Right atrium auricular region (tissue), 2 donors: ENCODE measurements at places on chromosomes 6 and 20.

DNA sequence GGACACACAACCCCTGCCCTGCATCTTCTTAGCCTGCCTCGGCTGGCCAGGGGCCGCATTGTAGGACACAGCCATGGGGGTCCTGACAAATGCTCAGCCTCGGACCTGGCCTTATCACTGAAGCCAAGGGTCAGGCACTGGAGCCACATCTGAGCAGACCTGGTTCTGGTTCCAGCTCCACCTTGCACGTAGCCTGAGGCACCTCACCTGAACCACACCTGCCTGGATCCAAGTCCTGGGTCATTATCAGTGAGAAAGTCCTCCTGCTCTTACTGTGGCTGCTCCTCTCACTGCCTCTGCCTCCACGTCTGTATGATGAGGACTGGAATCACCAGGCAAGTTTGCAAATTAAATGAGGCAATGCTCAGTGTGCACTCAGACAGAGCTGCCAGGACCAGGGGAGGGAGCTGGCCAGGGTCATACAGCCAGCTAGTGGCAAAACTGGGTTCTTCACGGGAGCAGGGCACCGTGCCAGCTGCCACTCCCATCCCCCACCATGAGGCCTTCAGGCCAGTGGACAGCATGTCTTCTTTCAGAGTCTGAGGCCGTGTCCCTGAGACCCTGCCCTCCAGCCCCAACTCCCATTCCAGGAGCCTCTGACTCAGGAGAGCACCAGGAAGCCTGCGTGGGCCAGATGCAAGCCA lies 40.2 kb downstream of the MRPL14 start:
- DNase-seq, result no peak

- no peak for DNase-seq
Measured at GRCh38 chr6:51283723-51284355, 465.2 kb downstream of the TFAP2B start.

DNA sequence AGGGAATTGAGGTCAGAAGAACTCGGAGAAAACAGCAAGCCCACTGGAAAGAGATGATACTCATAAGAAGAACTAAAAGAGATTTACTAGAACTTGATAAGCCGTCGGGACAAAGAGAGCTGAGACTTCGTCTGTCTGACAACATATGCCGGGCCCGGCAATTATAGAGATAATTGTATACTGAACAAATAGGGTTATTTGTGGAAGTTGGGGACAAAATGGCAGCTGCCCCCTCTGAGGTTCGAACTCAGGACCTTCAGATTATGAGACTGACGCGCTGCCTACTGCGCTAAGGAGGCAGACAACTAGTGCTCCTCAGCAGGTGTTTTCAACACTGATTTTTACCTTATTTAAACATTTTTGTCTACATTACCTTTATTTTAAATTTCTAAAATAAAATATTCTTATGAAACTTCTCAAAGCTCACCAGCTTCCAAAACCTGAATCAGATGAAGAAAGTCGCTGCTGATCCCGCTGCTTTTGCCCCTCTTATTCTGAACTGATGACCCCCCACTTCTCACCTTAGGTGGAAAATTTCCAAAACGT lies 29.3 kb upstream of the TRIM27 start:
- DNase-seq, result no peak

GRCh38 chr6:47709160-47709559 lies 10.8 kb downstream of the ADGRF4 start:
- DNase-seq, result no peak

GRCh38 chr20:2694008-2694471 lies 1.5 kb downstream of the EBF4 start:
- DNase-seq, result no peak

GRCh38 chr6:13488896-13489237 lies 1.5 kb upstream of the GFOD1 start:
- DNase-seq, result no peak

GRCh38 chr20:1832634-1833033 lies 62.6 kb upstream of the SIRPA start:
- no peak for DNase-seq

GRCh38 chr6:57162028-57162427 lies 10.1 kb upstream of the BAG2 start:
- DNase-seq, result no peak

GRCh38 chr20:6164421-6165341 lies 41.9 kb upstream of the FERMT1 start:
- DNase-seq, result no peak

- no peak for DNase-seq
Measured at GRCh38 chr6:7391151-7391550, 1.5 kb downstream of the RIOK1 start.
